ENCODE measurements at places on chromosomes 1 and 21.
A peak's percentile ranks its signal among the peaks of the same experiment; 100 is the strongest.

- DNase-seq, result no peak
Observed at GRCh38 chr1:153794624-153795329, 19.6 kb downstream of the SLC27A3 start.

- no peak for DNase-seq
Observed at GRCh38 chr21:45372732-45373355, 32.1 kb upstream of the COL18A1 start.

GRCh38 chr1:30598571-30599114 lies 124.7 kb downstream of the MATN1 start:
- no peak for DNase-seq

DNA sequence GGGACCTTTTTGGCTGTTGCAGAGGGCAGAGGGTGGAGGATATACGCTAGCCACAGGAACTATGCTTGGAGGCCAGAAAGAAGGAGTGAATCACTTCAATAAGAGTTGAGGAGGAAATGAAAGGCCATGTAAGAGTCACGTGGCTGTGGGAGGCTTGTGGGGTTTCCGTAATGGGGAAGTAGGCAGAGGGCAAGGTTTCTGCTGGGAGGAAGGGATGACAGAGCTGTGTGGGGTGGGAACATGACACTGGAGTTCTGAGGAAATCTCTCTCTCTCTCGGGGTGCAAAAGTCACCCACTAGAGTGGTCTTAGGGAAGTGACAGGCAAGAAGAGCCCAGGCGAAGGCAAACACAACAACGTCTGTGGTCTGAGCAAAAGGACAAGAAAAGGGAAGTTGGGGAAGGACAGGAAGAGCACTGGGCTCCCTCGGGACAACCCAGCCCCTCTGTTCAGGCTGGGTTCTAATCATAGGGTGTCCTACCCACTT lies 3.9 kb upstream of the CD1C start:
- no peak for DNase-seq

GRCh38 chr1:35925741-35926140 lies 5.2 kb upstream of the AGO3 start:
- DNase-seq, result no peak

DNA sequence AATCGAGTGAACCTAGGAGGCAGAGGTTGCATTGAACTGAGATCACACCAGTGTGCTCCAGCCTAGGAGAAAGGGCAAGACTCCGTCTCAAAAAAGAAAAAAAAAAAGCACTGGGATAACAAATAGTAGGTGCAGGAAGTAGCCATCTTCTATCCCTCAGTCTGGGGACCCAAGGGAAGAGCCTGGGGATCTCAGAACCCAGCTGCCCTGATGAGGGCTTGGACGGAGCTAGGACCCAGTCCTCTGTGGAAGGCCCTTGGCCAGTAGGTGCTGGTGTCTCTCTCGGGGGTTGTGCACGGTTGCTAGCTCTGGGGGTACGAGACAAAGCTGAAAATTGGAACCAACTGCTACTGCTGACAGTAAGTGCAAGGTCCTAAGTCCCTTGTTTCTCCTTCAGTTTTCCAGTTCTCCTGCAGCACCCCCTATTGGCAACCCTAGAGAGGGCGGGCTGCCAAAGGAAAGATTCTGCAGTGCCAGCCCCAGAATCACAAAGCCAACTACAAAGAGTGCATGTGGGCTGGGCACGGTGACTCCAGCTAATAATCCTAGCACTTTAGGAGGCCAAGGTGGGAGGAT lies 57.6 kb upstream of the KIF1B start:
- peak; percentile 6 for DNase-seq

DNA sequence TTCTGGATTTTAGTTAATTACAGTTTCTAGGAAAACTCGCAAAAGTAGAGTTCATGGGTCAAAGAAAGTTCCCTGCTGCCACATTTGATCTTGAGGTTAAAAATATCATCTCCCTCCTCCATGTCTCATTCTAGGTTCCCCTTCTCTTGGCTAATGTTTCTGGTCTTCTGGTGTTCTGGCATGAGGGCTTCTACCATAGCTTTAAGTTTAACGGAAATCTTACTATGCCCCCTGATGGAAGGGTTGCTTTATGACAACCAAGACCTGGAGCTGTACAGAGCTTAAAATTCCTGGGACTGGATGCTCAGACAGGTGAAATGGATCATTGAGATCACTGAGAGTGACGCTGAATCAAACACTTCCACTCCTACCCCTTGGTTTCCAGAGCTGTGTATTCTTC lies 1881.7 kb downstream of the MRPL39 start:
- DNase-seq, result peak; percentile 13

GRCh38 chr1:58005212-58005611 lies 541.3 kb downstream of the OMA1 start:
- peak; percentile 68 for DNase-seq
